Muscle of arm (tissue), 14 donors: ENCODE measurements at places on chromosomes 7 and 10.

DNA sequence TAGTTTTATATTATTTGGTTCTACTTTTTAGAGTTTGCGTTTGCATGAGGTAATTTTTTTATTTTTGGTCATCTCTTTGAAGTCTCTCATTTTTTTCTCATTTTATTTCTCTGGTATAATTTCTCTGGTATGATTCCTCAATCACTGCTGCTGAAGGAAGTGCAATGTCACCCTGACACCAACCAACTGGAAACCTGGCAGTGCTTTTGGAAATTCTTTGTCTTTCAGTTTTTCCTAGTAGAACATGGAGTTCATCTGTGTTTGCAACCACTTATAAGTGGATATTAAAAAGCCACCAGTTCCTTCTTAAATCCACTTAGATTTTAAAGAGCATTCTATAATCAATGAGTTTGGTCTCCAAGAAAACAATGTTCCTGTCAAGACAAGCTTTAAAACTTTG lies 291.8 kb downstream of the PRKG1 start:
- no peak for DNase-seq

DNA sequence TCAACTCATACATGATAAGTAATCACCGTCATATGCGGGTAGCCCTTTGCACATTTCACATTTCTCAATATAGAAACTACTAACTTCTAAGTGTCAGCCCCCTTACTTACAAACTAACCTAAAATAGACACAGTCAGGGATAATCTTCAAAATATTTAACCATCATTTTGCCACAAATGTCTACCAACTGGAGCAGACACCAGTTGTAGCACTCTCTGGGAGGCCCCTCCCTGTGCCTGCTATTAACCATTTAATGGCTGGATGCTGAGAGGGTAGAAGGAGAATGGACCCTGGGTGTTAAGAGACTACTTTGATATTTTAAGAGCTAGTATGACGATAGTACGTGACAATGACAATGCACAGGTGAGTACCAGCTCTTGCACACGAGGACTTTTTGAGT lies 116.4 kb downstream of the SORBS1 start:
- DNase-seq = no peak

DNA sequence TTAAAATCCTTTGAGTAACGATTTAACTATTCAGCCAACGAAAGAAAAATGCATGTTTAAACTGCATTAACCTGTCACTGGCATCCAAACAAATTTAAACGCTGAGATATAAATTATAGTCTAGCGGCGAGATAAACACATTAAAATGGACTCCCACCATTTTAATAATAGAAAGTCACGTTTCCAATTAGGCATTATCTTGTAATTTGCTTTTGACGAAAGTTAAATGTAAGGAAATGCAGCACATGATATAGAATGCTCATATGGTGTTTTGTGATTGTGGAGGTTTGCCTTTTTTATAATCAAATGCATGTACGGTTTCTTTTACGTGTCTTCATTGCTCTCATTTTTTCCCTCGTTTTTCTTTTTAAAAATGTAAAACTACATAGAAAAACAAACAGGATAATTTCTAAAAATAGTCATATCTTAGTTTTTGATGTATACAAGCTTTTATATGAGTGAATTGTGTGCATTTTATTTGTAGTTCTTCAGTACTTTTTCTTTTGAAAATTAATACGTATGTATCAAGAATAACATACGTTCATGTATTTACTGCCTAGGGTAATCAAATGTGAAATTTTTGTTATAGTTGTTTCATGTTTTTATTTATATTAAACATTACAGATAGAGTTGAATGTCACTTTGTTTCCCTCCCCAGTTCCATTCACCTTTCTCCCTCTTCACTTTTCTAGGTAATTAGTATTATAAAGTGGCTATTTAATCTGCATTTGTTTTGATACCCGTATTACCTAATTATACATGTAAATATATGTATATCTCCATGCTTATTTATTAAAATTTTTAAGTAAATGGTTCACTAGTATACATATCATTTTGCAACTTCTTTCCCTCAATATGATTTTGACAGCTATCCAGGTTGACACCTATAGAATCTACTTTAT lies 1.1 kb upstream of the KLF14 start:
- DNase-seq = no peak

DNA sequence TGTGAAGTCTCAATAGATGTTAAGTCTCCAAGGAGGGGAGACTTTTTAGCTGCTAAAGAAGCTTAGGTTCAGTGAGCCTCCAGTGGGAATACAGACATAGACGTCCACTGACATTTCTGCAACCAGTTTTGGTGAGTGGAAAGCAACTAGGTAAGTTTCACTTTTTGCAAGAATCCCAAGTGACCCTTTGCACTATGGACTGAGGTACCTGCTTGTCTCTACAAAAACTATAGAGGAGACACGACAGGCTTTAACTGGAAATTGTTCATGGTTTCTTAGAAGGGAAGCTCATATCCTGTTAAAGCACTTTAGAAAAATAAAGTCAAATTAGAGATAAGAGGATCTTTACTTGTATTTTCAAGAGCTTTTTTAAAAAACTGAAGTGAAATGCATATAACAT lies 38.6 kb downstream of the GBF1 start:
- DNase-seq = no peak

- DNase-seq = no peak
These were observed 165.9 kb downstream of the AUTS2 start for GRCh38 chr7:69764147-69764546.

DNA sequence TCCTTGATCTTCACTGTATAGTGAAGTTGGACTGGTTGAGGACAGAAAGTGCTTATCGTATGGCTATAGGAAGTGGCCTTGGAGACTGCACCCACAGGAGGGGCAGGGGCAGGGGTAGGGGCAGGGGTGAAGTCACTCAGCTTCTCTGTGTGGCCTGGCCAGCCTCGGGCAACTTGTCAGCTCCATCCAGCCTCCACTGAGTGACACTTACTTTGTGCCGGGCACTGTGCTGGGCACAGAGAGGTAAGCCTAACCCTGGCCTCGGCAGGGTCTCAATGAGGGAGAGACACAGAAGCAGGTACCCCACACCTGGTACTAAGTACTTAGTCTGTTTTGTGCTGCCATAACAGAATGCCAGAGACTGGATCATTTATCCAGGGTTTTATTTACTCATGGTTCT lies 99.3 kb upstream of the CTBP2 start:
- DNase-seq = no peak

DNA sequence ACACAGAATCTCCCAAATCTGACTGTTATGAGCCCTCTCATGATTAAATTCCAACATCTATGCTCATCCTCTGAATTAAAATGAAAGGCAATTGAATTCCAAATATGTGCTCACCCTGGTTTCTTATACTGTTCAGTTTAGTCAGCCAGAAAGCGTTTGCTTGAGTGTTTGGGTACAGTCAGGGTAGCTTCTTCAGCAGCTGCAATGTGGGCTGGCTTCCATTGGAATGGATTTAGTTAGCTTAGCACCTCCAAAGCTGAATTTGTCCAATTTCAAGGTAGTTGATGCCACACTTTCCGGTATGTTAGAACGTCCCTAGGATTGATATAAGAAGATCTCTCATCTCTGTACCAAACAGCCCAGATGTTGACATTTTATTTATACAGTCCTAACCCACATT lies 9.3 kb downstream of the KLHL7 start:
- no peak for DNase-seq

DNA sequence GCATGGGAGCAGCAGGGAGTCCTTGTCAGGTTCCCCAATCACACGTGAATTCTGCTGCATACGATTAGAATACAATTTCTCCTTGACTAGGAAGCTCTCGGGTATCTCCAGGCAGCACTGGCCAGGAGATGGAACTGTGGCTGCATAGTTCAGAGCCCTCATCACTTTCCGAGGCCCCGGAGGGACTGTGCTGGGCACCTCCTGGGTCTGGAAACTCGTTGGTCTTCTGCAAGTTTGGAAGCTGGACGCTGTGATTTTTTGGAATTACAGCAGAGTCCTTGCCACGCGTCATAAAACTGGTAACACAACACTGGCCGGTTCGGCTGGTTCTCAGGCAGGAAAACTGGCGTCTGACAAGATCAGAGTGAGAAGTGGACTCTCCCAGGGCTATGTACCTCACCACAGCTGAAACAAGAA lies 216.1 kb downstream of the CCDC3 start:
- DNase-seq = no peak

DNA sequence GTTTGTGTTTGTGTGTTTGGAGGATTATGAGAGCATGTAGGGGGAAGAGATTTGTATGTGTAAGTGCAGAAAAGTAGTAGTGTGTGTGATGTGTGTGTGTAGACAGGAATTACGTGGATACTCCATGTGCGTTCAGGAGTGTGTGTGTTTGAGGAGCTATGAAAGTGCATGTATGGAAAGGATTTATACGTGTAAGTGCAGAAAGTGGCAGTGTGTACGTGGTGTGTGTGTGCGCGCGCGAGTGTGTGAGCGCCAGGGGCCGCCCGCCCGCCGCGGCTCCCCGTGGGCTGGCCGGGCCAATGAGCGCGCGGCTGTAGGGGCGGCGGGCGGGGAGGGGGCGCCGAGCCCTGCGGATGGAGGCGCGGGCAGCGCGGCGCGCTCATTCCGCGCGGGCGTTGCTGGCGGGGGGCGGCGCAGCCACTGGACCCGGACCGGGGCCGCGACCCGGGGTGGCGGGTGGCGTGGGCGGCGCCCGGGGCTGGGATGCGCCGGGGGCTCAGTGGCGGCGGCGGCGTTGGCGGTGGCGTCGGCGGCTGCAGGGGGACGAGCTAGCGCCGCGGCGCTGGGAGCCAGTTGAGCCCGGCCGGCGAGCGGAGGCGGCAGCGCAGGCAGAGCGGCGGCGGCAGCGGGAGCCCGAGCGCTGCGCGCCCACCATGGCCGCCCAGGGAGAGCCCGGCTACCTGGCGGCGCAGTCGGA lies at the start of gene BICC1:
TSS of gene BICC1 (plus strand) at position 382 of the 697 bp plus-strand sequence. CDS start at position 654, 272 bp downstream.
- DNase-seq = peak; percentile 76

DNA sequence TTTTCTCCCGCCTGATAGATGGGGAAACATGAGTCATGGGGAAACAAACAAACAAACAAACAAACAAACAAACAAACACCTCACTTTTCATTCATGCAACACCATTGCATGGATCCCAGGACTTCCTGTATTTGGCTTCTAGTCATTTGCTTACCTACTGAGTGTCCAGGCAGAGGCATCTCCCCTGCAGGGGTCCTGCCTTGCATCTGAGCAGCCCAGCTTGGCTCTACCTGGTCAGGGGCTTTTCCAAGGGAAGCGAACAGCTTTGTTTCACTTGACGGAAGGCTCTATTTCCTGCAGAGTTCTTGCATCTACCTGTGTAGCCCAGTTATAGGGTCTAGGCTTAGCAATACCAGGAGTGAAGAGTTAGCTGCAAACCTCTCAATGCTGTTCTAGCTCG lies 374.2 kb downstream of the GATA3 start:
- no peak for DNase-seq

DNA sequence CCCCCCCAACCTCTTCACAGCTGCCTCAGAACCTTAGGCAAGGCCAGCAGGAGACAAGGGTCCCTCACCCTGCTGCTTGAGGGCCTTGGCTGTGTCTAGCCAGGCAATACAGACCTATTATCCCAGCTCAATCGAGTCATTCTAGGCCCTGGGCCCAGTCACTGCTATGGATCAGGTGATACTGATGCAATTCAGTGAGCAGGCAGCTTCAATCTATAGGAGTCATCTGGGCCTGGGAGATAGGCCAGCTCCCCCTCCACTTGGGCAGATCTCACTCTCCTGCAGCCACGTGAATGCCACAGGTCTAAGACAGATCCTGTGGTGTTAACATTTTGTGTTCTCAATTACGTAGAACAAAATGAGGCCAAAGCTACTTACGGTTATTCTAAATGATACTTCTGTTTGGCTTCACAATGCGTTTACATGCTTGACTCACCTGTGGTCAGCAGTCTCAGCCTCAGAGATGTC lies 68.0 kb upstream of the LRRC4 start:
- DNase-seq = no peak

DNA sequence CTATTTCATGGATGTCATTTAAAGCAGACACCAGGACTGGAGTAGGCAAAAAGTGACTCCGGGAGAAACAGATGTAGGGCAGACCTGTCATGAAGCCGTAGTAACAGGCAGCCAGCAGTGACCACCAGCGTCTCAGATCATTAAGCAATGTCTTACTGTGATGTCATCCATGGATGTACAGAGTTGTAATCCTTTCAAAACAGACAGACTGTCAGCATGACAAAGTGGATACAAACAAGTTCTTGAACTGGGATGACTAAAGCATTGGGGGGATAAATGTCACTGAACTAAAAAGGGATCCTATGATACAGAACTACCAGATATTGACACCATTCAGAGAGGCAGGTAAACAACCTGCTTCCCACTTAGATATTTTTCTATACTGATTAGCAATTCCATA lies 675.5 kb downstream of the PARD3 start:
- DNase-seq = no peak

GRCh38 chr7:96598421-96598820 lies 111.2 kb downstream of the SEM1 start:
- no peak for DNase-seq

GRCh38 chr10:73823391-73823790 lies 12.0 kb upstream of the NDST2 start:
- no peak for DNase-seq

DNA sequence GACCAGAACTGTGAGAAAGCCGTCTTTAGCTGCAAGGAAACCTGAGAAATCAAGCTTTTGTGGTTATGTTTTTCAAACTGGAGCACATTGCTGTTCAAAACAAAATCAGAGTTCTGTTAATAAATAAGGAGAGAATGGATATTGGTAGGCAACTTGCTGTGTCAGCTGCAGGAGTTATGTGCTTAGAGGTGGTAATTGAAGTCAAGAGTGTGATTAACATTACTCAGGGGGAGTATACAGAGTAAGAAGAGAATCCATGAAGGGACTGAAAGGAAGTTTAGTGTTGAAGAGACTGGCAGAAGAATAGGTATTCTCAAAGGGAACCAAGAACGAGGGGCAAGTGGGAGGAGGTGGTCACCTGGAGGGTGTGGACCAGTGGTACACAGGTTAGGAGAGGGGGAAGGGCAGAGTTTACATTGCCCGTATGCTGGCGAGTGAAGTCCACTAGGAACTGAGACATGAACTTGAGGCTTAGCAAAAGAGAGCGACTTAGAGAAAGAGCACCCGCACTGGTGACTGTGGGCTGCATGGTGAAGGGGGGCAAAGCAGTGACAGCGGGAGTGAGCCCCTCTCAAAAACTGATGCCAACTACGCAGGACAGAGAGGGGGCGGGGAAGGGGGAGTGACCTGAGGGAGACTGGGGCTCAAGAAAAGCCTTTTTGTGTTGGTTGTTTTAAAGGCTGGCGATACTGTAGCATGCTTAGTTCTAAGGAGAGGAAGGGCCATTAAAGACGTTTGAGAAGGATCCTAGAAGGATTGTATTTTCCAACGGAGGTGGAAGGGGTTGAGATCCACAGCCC lies 80.0 kb downstream of the SDK1 start:
- no peak for DNase-seq

GRCh38 chr10:29479981-29480954 lies 154.5 kb downstream of the SVIL start:
- no peak for DNase-seq
